ENCODE measurements at places on chromosomes 2 and 18.

DNA sequence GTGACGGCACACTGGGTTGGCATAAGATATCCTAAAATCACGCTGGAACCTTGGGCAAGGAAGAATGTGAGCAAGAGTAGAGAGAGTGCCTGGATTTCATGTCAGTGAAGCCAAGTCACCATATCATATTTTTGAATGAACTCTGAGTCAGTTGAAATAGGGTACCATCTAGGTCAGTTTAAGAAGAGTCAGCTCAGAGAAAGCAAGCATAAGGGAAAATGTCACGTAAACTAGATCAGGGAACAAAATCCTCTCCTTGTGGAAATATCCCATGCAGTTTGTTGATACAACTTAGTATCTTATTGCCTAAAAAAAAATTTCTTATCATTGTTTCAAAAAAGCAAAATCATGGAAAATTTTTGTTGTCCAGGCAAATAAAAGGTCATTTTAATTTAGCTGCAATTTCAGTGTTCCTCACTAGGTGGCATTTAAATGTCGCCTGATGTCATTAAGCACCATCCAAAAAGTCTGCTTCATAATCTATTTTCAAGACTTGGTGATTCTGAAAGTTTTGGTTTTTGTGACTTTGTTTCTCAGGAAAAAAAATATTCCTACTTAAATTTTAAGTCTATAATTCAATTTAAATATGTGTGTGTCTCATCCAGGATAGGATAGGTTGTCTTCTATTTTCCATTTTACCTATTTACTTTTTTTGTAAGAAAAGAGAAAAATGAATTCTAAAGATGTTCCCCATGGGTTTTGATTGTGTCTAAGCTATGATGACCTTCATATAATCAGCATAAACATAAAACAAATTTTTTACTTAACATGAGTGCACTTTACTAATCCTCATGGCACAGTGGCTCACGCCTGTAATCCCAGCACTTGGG is 19.6 kb downstream of the RSAD2 start:
- no peak for DNase-seq

GRCh38 chr18:3706279-3707097 is 256.5 kb downstream of the TGIF1 start:
- no peak for DNase-seq

GRCh38 chr2:122021941-122022340 is 266.5 kb downstream of the TSN start:
- DNase-seq = no peak

DNA sequence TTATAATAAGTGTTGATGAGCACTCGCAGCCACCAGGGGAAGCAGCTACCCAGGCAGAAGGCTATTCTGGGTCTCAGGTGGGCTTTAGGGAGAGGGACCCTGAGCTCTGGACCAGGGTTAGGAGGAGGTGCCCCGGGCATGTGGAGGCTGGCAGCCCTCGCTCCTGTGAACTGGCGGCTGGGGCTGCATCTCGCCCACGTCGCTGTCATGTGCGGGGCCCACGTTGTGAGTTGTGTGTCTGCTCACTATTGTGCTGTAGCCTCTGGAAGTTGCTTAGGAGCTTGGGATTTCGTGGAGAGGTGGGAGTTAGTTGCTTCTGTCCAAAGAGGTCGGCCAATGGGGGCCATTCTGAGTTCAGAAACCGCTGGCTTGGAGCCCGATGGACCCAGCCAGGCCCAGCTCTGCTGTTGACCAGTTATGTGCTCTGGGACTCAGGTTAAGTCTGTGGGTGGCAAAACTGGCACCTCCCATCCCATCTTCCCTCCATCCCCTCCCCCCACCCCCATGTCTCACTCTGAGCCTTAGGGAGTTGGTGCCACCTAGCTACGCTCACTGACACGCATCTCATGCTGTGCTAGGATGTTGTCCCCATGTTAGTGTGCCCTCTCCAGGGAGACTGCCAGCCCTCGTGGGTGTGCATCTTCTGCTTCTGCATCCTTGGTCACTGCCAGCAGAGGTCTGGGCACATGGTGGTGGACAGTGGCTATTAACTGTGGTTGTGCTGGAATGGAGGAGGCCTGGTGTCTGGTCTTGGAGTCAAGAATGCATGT is 18.5 kb downstream of the RRM2 start:
- peak; percentile 25 for DNase-seq

- DNase-seq = peak; percentile 77
These were observed 2.8 kb downstream of the SP9 start for GRCh38 chr2:174337337-174338146.

DNA sequence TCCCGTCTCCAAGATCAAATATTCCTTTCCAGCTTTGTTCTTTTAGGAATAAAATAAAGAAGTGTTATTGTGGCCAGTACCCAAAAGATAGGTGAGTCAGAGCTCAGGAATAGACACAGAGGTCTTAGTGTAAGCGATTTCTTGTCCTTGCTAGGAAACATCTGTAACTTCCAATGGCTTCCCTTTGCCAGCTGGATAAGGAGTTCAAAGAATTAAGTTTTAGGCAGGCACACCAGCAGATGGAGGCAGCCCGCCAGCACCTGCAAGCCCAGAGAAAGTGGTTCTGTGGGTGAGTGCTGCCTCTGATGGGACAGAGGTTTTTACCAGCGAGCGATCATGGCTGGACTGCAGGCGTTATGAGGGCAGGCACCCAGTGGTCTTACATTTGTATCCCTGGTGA is 125.4 kb downstream of the MGAT5 start:
- no peak for DNase-seq

GRCh38 chr2:149814049-149814448 is 226.5 kb upstream of the MMADHC start:
- DNase-seq = no peak

DNA sequence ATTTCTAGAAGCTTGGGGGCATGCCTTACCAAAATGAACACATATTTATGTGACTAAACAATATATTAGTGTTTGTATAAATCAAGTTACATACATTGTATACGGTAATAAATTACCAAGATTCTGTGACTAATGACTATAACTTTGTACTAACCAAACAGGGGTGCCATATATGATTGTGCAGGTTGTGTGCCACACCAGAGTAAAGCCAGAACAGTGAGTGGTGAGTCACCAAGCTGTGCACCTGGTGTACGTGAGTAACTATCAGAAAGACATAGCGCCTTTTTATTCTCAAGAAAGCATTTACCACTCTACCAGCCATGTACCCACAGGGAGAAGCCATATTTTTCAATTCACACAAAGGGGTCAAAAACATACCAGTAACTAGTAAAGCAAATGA is 453.2 kb upstream of the PIK3C3 start:
- no peak for DNase-seq
